ENCODE measurements at places on chromosomes 11 and 22.

DNA sequence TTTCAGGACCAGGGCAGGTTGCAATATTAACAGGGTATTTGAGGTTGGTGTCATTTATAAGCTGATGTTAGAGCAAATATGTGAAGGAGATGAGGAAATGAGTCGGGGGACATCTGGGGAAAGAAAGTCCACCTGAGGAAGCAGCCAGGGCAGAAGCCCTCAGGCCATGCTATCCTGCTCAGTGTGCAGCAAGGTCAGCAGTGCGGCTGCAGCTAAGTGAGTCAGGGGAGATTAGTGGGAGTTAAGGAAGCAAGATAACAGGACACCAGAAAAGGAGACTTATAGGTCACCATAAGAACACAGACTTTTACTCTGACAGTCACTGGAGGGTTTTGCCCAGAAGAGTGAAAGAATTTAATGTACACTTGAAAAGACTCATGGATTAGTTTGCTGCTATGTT, 468.9 kb downstream of the NTM start:
- DNase-seq = no peak

DNA sequence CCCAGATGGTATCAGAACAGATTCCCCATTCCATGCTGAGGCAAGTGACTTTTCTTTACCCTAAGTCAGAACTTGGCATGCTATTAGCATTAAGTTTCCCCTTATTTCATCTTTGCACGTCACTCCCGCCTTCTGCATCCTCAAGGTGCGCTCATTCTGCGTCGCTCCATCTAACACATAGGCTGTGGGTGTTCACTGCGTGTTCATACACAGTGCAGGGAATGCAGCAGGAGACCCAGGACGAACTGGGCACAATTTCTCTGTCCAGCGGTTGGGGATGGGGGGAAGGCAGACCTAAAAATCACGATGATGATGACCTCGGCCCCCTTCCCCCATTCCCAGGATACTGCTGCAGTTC, 19.7 kb upstream of the ACR start:
- no peak for DNase-seq

- no peak for DNase-seq
These were observed 2.6 kb downstream of the CASP4 start for GRCh38 chr11:104965735-104966134.

- DNase-seq = no peak
These were observed 24.2 kb upstream of the YPEL1 start for GRCh38 chr22:21759646-21760376.

DNA sequence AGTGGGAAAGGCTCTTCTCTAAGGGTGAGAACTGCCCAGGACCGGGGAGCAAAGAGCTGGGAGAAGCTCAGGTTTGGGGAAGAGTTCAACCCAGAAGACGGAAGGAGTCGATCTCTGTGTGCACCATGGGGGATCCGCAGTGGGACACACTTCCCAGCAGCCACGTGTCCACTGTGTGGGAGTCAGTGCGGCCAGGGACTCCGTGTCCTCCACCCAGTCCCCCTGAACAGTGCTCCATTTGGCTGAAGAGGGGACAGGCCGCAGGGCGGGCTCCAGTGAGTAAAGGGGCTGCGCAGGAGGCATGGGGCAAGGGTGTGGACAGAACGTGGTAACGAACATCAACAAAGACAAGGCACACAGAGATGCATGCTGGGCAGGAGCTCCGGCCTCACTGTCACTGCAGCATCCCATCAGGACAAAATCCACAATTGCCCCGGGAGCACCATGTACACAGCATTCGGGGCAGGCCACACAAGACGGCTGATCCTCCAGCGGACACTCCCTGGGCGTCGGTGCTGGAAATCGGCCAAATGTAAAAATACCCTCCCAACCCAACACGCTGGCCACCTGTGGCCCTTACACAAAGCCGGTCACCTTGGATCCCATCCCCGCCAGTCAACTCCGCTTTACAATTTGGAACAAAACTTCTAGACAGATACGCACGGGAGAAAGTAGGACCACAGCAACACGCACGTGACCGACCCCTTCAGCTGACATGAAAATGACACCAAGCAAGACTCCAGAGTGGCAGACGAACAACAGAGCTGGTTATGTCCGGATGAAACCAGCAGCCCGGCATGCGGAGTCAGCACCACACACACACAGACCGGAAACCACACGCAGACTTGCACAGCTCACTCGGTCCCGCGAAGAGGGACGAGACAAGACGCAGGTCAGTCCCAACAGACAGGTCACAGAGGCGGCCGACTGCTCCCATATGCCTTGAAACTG, 366.8 kb downstream of the SHANK2 start:
- peak; percentile 42 for DNase-seq

DNA sequence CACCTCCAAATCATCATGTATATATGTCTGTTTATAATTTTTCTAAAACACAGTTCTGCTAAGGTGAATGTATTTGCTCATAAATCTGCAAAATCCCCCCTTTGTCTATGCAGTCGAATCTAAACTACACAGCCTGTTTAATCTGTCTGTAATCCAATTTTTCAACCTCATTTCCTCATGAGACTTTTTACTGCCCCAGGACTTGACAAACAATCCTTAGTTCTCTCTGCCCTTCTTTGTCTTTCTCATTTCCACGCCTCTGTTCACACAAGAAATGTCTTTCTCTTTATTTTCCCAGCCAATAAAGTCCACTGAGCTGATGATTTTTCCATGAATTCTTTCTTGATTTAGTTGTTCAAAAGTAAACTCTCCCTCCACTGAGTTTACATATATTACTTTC, 1154.3 kb downstream of the FAM181B start:
- no peak for DNase-seq

All from NCI-H187 treated with DMSO at 0.1 percent for 48 hours (cell line).